Right ventricle myocardium inferior (tissue), 1 donor: ENCODE measurements at places on chromosomes 13 and 19. TPM values are rescaled to one million over a fixed set of nuclear protein-coding genes. Genes with fewer than 3 reads are reported as not detected.
A peak's percentile ranks its signal among the peaks of the same experiment; 100 is the strongest.

DNA sequence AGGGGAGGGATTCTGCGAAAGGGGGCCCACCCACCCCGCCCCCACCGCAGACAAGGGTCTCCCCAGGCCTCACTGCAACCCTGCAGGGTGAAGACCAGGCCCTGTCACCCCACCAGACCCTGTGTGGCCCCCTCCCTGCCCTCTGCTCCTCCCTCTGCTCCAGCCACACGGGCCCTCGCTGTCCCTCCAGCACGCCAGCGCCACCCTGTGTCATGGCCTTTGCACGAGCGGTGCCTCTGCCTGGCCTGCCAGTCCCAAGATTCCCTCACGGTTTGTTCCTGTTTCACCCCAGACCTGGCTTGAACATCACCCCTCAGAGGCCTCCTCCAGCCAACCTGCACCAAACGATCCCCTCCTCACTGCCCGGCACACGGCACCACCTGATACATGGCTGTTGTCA lies 27.3 kb downstream of the PIP5K1C start:
- DNase-seq = no peak

- DNase-seq = no peak
Observed at GRCh38 chr19:13269348-13269747, 119.1 kb downstream of the IER2 start.

DNA sequence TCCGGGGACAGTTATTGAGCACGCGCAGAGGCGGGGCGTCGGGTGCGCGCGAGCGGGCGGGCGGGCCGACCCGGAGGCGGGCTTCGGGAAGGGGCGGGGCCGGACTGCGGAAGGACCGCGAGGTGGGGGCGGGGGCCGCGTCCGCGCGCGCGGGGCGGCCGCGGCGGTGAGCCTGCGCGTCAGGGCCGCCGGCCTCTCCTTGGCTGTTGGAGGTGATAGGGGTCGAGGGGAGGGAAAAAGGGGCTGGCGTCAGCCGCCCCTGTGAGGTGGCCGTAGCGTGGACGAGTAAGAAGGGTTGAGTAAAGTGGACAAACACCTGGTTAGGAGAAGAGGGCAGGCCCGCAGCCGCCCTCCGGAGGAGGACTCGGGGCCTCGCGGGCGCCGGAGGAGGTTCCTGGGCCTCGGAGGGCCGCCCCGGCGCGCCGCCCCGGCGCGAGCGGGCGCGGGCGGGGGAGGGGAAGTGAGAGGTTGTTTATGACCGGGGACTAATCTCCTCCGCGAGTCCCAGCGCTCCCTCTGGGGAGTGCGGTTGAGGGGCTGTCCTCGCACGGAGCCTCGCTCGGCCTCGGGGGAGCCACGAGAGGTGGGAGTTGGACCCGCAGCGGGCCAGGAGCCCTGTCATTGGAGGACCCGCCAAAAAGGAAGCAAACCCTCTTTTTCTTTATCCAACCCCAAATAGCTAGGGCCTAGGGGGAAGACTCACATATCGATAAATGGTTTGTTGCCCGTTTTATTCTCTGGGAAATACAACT lies 547 bp upstream of the INTS6 start:
- peak; percentile 92 for DNase-seq

GRCh38 chr19:14414926-14415690 lies 4.0 kb downstream of the DDX39A start:
- peak; percentile 15 for DNase-seq

GRCh38 chr13:95643936-95644598 lies 439 bp downstream of the DZIP1 start:
- DNase-seq = peak; percentile 66

The ERVV-1 gene
- not detected for total RNA-seq

The U2AF2 gene
- 74.5 TPM for total RNA-seq

DNA sequence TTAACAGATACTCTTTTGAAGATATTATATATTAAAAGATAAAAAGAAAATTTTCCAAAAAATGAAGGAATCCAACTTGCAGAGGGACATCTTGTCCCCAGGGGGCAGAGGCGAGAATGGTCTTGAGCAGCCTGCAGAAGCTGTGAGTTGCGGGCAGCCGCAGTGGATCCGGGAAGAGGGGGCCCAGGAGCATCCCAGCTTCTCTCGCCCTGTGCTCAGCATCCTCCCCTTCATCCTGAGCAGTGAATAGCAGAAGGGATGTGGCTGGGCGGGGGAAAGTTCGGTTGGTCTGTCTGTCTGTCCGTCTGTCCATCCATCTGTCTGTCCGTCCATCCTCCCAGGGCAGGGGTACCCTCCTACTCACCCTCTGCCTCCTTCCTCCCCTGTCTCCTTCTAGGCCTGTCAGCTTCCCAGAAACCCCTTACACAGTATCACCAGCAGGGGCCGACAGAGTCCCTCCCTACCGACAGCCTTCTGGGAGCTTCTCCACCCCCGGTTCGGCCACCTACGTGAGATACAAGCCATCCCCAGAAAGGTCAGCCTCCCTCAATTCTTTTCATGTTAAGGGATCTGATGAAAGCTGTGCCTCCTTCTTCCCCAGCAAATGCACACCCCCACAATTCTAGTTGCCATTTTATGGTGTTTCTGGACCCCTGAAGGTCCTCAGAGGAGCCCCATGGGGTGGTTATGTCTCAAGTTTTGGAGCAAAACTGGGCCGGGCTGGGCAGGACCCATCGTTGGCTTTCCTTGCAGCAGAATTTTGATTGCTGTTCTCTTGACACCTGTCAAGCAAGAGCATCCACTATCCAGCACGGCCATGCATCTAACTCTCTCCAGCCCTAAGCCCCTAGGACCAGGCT lies 81.6 kb downstream of the DPF1 start:
- DNase-seq = no peak

DNA sequence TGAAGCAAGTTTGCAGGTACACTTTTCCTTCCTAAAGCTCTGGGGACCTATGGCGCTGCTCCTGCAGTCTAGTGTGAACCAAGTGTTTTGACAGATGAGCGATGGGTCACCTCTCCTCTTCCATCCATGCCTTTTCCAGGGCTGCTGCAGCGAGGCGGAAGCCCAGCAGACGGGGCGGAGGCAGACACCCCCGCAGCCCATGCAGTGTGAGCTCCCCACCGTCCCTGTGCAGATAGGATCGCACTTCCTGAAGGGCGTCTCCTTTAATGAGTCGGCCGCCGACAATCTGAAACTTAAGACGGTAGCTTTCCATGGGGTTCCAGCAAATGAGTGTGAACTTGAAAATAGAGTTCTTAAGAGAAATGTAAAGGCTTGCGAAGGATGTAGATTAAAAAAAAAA lies 37.1 kb upstream of the GPI start:
- DNase-seq = no peak

GRCh38 chr13:72698164-72698563 lies 29.3 kb downstream of the MZT1 start:
- DNase-seq = no peak

DNA sequence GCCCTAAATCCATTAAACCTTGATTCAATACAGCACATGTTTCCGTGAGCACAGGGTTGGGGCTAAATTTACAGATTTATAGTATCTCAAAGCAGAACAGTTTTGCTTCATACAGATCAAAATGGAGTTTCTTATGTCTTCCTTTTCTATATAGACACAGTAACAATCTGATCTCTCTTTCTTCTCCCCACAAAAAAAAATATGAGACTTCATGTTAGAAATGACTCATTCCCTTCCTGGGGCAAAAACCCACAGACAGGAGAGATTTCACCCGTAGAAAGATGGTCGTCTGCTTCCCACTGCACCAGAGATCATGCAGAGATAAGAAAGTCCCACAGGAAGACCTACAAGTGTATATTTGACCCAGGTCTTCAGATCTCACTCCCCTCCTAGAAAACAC lies 7.7 kb upstream of the ZNF611 start:
- no peak for DNase-seq

The NCR1 gene
- not detected for total RNA-seq

The PCP2 gene
- 6.6 TPM for total RNA-seq

DNA sequence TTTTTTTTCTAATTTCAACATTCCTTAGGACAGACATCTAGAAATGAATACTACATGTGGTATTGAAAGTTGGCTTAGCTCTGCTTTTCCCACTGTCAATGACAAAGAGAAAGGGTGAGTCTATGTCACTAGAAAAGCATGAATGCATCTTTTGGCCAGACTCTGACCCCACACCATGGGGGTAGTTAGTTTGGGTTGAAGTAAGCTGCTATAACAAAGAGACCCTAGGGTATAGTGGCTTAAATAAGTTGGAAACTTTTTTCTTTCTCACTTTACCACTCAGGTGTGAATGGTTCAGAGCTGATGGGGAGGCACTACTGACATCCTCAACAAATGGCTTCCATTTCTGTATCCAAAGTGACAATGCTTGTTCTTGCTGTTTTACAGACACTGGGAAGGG lies 161.5 kb downstream of the DLEU7 start:
- DNase-seq = no peak

The LSM4 gene
- total RNA-seq = 106 TPM

DNA sequence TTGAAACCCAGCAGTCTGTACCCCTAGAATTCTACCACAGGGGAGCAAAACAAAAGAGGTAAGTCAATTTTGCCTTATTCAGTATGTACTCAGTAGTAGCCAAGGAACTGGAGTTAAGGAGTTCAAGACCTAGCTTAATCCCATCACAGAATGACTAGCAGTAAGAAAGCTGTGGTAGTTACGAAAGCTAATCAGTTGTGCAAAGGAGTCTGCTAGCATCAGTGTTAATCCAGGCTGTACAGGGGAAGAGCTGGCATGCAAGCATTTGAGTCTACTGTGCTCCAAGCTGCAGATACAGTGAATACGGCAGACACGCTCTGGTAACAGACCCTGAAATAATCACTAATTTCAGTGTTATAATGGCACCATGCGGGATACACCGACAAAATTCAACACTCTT lies 4.7 kb downstream of the DNMT1 start:
- DNase-seq = no peak

- no peak for DNase-seq
Observed at GRCh38 chr13:37148501-37148900, 43.0 kb upstream of the CSNK1A1L start.

The NALCN gene
- 8.7 TPM for total RNA-seq

DNA sequence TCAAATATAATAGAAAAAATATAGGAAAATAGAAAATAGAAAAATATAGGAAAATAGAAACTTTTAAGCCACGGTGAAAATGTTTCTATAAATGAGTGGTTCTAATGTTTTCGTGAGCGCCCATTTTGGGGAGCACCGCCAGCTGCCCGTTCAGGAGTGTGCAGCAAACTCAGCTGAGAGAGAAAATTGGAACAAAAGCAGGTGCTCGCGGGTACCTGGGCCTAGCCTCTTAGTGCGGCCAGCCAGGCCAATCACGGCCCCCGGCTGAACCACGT lies 204 bp upstream of the PDX1 start:
- DNase-seq = no peak

The KLK2 gene
- total RNA-seq = not detected

GRCh38 chr19:51139299-51140014 lies 2.6 kb upstream of the SIGLEC7 start:
- DNase-seq = no peak

DNA sequence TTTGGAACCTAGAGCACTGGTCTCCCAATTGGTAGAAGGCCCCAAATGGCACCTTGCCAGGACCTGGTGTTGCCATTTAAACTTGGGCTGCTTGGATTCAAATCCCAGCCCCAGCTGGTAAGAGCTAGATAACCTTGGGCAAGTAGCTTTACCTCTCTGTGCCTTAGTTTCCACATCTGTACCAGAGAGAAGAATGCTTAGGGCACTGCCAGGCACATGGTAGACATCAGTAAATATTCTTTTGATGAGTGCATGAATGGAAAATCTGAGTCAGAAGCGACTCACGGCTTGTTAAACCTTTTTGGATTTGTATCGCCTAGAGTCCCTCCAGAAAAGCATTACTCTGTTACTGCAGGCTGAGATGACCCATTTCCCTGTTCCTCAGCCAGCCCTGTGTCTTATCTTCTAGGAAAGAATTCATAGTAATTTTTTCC lies 90.9 kb downstream of the SIPA1L3 start:
- no peak for DNase-seq

GRCh38 chr13:92097337-92097903 lies 699.0 kb downstream of the GPC5 start:
- no peak for DNase-seq

DNA sequence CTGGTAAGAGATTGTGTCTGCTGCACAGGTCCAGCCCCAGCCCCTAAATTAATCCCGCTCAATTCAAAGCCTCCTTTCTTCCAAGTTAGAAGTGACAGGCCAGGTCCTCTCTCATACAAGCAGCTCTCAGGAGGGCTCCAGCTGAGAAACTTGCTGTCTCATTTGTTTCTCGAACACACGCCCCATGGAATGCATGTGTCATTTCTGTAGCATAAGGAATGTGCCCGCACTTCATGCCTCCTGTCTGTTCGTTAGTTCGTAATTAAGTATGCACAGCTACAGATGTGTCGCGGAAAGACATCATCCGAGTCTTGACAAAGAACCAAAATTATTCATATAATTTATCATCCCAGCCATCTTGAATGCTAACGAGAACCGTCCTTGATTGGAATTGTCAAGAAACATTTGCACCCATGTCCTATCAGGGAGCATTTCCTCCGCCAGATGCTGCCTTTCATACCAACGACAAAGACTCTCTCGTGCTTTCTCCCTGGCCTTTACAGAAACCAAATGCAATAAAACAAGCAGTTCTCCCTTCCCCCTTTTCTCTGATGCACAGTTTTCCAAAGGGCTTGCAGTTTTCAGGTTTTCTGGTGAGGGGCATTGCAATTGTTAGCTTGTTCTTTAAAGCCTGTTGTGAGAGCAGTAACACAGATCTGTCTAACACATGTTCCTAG lies 133.5 kb downstream of the UQCRFS1 start:
- DNase-seq = no peak

The ZNF552 gene
- 4.7 TPM for total RNA-seq

The KLF1 gene
- not detected for total RNA-seq

- DNase-seq = no peak
Observed at GRCh38 chr19:35896643-35897040, 3.7 kb downstream of the NFKBID start.

GRCh38 chr19:17522988-17523872 lies 11.8 kb downstream of the PGLS start:
- peak; percentile 86 for DNase-seq

DNA sequence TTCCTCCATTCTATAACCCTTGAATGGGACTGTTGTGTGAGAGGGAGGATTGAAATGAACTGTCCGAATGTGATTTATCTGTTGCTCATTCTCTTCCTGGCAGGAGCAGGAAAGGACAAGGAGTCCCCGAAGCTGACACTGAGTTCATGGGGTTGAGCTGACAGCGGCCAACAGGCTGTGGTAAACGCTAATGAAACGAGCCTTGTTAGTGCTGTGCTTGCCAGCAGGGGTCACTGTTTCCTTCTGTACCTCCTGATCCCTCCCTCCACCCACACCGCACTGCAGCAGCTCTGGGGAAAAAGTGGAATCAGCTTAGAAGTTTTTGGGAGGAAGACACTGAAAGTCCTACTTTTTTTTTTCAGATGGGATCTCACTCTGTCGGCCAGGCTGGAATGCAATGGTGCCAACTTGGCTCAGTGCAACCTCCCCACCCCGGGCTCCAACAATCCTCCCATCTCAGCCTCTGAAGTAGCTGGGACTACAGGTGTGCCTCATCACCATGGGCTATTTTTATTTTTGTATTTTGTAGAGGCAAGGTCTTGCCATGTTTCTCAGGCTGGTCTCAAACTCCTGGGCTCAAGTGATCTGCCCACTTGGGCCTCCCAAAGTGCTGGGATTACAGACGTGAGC lies 6.7 kb upstream of the ZNF761 start:
- DNase-seq = peak; percentile 74

The KCTD12 gene
- total RNA-seq = 42.8 TPM
